ENCODE measurements at places on chromosomes 6 and 20.

DNA sequence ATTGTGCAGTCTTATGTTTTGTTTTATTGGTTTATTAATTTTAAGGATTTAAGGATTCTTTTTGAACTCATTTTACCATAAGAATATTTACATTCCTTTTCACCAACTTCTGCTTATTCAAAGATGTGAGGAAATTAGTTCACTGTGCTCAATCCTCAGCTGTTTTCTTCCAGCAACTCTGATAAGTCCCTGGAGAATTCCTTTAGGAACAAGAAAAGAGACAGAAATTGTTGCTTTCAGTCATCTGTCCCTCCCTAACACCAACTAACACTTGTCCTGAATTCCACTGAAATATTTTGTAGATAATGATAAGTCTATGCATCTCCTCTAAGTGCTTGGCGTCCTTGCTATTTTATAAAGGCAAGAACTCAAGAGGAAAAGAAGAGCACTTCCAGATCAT, 334.8 kb upstream of the MARCKS start:
- DNase-seq: no peak

DNA sequence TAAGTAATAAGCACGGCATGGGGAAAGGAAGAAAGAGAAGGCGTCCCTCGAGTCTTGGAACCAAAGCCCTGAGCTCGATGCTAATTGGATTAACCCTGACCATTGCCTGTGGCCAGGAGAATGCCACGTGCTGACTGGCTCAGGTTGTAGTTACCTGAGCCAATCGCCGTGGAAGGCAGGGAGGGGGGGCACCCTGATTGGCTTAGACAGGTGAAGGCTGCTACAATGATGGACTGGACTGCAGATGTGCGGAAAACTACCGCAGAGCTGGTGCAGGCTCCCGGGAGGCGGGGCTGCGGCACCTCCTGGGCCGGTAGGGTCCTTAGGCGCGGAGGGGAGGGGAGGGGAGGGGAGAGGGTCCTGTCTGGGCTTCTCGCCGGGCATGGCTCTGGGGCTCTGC, 121.3 kb downstream of the TFAP2C start:
- no peak for DNase-seq

DNA sequence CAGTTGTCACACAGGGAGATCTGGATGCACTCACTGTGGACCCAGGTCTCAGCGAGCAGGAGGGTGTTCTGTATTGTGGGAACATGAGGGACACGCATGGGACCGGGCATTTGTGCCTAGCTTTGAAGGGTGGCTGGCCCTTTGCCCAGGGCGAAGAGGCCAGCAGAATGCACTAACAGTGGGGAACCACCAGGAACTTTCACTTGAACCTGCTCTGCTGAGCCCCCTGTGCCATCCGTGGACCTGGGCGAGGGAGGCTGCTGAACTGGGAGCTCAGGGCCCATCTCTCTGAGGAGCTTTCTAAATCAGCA, 1.2 kb upstream of the ULBP2 start:
- no peak for DNase-seq

DNA sequence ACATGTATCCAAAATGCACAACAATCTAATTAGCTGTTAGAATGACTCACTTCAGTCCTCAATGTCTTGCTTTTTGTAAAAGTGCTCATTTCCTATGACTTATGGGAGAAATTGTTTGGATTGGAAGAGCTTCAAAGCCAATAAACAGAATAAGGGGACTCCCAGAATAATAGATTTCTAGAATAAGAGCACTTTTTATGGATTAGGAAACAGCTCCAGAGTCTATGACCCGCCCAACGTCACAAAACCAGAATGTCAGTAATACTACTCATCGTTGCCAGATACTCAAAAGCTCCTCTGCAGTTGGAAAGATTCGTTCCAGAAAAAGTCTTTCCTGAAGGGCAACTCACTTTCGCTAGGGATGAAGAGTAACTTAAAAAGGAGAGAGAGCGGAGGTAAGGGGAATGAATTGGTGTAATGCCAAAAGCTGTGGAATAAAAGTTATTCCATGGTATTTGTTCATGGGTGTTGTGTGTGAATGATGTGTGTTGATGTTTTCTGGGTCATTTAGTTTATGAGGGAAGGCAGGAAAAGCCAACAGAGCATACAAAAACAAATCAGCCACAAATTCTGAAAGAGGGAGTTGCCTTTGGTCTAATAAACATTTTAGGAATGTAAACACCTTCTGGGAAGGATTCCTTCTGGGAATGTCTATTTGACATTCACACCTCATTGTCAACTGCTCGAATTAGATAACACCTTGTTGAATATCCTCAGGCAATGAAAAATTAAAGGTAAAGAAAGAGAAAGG, 64.6 kb downstream of the SYNE1 start:
- DNase-seq: no peak

DNA sequence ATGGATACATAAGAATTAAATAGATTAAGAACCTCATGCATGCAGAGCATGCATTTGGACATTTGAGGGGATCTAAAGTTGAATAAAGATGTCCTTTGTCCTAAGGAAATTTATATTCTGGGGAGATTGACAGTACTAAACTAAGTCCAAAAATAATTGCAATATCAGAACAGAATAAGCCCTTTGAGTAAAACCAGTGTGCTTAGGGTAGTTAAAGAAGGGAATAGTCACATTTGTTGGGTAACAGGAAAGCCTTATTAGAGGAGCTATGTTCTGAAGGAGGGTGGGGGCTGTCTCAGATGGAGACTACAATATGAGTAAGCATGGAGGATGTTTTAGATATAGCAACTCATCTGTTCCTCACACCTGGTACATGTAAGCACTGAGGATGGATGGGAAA, 35.8 kb downstream of the CDC5L start:
- no peak for DNase-seq

DNA sequence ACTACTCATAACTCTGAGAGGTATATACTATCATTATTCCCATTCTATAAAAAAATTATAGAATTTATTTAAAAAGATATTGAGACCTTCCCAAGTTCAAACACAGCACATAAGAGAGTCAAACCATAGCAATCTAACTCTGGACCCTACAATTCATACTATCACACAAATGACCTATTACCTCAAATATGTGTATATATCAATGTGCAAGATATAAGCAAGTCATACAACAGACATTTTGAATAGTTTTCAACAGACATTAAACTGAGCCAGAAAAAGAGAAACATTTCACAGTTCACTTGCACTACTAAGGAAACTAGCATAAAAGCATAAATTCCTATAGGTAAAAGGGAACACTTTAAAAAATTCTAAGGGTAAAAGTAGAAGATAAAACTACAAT, 11.7 kb downstream of the PHIP start:
- no peak for DNase-seq

- no peak for DNase-seq
Measured at GRCh38 chr6:45448417-45449389, 71.0 kb upstream of the SUPT3H start.

- DNase-seq: no peak
Measured at GRCh38 chr6:159033160-159034049, 11.4 kb downstream of the TAGAP start.

Measured in central memory CD8-positive, alpha-beta T cell (primary cell).